ENCODE measurements at places on chromosomes 1 and 21. TPM values are rescaled to one million over a fixed set of nuclear protein-coding genes. Genes with fewer than 3 reads are reported as not detected.

GRCh38 chr1:153293480-153293775 is 19.3 kb downstream of the PGLYRP3 start:
- DNase-seq: no peak

KPRP gene
- not detected for total RNA-seq

DNA sequence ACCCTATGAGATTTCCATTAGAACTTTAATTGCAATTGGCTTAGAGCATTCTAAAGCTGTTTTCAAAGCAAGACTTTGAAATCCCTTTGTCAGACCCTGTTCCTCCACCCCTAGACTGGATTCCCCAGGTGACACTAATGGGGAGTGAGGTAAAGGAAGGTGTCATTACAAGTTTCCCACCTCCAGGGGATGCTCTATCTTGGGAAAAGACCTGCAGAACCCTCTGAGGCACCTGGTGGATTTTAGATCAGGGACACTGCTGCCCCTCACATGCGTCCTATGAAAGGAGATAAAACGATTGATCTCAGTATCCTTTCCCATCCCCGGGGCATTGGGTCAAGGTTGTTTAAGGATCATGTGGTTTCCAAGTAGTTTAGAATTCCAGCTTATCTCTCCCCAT is 80.3 kb upstream of the RGS4 start:
- no peak for DNase-seq

DNA sequence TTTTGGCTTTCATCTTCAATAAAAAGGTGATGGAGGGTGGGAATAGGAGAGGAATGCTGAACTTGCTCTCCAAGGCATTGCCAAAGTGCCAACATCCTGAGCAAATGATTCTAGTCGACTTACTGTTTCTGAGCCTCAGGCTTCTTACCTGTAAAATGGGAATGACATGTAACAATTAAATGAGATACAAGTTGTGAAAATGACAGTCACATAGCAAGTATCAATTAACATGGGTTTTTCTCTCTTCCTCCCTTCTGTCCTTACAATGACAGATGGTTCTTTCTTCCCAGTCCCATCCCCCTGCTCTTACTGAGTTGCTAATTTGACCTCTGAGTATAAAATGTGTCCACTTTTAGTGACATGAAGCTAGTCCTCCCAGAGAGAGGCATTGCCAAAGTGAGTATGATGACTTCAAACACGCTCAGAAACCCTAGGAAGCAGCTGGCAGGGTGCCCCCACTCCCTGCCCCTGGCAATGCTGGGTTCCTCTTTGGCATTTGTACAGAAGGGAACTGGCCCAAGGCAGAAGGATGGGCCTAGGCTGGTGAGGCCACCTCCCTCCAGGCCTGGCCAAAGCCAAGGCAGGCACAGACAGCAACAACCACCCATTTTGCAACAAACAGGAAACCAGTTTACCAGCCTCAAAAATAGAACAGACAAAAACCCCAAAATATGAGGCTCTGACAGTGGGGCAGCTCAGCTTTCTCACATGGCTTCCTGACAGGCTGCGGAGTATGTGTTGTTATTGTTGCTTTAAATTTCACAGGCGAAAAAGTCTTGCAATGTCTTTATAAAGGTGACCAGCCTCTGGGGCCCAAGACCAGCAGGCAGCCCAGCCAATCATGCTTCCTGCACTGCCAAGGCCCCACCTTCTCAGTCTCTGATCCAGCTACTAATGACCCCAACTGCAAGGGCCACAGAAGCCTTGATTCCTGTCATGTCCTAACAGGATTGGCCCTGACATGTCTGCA is 115.9 kb downstream of the HIVEP3 start:
- peak; percentile 81 for DNase-seq
